ENCODE measurements at places on chromosomes 2 and 18.

DNA sequence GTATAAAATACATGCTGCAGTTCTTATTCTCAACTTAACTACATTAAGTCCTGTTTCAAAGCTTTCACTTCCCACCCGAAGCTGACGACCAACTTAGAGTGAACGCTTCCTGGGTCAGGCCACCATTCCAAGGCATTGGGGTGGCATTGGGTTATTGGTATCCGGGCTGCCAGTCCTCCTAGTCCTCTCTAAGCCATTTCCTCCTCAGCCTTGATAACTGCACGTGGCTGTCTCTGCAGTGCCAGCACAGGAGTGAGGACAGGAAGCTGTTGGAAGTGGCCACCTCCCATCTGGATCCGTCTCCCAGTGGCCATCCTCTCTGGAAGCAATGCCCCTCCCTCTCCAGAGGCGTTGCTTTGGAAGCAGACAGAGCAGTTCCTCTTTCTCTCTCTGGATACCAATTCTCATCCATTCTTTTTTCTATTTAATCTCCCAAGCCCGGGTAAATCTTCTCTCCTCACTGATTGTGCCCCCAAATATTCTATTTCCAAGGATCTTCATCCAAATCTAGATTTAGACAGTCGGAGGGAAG is 354.7 kb downstream of the EIPR1 start:
- DNase-seq, result no peak

GRCh38 chr18:8942021-8942908 is 160.2 kb upstream of the NDUFV2 start:
- DNase-seq, result no peak

DNA sequence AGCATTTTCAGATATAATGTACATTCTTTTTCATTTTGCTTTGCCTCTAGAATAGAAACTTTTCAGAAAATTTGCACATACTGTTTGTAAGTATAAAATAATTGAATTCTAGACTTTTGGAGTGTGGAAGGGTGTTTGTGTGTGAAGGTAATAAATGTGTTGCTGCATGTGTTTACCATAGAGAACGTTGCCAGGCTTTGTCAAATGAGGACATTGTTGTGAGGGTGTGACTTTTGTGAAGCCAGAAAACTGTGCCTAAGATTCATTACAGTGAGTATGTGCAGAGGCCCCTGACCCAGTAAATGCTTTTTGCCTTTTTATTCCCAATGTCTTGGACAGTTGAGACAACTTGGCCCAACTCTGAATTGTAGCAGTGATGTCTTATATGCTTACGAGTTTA is 30.4 kb upstream of the EPB41L5 start:
- no peak for DNase-seq

DNA sequence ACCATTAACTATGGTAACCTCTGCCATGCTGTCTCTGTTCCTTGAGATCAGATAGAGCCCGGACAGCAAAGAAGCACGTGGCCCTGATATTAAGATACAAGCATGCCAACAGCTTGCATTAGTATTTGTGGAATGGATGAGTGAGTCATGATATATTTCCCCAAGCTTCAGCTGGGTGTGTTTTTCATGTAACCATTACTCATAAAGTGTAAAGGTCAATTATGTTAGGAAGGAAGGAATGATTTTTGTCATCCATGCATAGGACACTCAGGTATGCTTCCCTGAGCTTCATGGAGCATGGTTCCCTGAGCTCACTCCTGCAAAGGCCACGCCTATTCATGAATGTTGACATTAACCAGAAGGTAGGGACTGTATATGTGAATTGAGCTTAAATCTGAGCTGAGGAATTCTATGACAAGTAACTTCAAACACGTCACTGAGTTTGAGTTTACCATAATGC is 74.6 kb downstream of the ARL4C start:
- peak; percentile 28 for DNase-seq

DNA sequence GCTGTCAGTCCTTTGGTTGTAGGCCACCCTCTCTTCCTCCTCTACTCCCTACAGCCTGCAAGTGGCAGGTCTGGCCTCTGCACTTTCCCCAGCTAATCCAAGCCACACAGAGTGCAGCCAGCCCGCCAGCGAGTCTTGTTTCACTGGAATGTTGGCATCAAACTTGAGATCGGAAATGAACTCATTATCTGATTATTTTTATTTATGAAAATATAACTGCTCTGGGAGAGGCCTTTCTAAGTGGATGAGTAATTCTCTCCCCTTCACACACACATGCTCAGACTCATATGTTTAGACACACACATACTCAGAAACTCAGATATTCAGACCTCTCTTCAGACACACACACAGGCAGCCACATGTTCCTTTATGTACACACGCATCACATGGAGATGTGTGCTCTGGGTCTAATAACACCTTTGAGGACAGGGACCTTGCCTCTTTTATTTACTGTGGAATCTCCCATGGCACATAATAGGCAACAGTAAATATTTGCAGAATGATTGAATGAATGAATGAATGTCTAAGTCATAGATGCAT is 151.3 kb downstream of the ZFP36L2 start:
- no peak for DNase-seq

DNA sequence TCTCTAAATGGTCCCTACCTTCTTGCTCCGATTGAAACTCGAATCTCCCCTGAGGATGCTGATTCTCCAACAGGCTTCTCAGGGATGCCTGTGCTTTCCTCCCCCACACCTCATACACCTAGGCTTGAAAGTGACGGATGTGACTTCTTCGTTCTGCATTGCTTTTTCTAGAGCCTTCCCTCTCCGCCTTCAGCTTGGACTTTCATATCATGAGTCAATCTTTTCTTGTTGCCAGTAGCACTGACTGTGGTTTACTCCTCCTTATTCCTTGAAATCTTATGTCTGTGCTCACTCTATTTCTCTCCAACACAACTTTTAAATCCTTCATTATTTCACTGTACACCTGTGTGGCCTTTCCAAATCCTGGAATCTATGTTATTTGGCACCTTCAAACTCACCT is 451.4 kb downstream of the TMX3 start:
- DNase-seq, result no peak

DNA sequence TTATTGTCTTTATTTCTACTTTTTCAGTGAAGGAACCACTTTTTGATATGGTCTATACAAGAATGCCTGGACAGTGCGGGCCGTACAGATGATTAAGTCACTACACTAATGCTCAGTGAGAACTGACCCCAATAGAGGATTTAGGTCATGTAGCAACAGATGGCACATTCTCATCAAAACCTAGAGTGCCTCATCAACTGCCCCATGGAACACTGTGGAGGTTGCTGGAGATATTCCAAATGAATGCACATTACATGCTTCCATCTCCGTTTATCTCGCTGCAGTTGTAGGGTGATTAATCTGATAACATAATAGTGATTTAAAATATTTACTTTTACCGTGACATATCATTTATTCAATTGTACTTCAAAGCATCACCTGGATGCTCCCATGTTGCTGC is 41.8 kb upstream of the COPS8 start:
- no peak for DNase-seq

- DNase-seq, result no peak
These were observed 98.7 kb upstream of the POU3F3 start for GRCh38 chr2:104755026-104755878.

DNA sequence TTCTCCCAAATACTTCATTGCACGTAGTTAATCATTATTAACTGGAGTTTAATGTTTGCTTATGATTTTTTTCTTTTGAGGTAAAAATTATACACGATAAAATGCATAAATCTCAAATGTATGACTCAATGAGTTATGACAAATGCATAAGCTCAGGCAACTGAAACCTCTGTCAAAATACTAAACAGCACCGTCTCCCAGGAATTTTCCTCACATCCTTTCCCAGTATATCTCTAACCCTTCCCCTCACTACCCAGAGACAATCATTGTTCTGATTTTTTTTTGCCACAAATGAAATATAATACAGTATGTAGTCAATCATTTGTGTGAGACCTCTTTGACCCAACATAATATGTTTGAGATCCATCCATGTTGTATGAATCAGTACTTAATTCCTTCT is 606.5 kb downstream of the CPS1 start:
- DNase-seq, result no peak

DNA sequence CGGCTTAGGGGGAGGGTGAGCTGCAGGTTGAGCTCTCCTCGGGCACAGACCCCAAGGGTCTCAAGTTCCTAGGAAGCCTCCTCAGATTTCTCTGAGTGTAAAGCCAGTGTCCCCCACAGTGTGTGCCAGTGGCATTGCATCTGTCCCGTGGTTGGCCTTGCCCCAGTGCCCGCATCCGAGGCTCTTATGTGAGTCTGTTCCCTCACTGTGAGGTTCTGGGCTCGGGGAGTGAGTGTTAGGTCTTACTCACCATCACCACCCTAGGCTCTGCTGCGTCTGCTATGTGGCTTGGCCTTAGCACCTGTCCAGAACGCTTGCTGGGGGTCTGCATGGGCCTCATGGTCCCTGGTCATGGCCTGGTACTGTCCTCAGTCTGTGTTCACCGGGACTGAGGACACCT is 88.7 kb upstream of the PXDN start:
- DNase-seq, result no peak

DNA sequence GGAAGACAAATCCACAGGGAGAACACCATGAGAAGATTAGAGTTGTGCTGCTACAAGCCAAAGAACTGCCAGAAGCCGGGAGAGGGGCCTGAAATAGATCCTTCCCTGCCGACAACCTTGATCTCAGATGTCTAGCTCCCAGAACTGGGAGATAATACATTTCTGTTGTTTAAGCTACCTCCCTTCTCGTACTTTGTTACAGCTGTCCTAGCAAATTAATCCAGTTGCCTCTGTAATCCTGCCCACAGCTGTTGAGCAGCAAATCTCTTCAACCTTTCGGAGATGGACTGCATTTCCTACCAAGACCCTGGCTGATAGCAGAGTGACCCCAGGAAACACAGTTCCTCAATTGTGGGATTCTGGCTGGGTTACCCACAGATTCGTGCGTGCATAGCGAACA is 2.6 kb upstream of the TBC1D8 start:
- no peak for DNase-seq

DNA sequence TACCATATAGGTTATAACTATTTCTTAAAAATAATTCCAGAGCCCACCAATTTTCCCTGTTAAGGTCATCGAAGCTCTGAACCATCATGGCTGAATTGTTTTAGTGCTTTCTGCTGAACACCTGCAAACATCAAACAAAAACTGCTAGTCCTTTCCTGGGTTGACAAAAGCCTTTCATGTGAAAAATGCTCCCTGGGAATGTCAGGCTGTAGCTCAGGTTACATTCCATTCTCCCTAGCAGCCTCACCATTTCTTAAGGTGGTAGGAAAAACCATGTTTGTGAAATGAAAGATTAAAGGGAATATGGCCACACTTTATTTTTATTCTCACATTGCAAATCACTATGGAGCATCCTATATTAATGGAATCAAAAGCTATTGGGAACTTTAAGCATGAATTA is 5.7 kb downstream of the TCF4 start:
- no peak for DNase-seq

DNA sequence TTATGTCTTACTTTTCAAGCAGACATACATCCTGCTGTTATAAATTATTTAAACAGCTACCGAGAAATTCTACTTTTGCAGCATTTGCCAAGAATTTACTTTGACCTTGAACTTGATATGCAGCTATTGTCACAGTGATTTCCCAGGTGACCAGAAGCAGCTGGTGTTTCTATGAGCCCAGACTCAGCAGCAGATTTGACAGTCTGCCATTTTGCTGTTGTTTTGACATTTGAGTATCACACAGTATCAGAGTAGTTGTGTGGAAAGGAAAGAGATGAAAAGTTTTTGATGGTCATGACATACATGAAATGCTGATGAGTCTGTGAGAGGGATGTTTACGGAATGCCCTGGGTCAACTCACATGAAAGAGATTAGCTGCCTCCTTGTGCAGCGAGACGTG is 6.6 kb upstream of the CCDC195 start:
- DNase-seq, result no peak

GRCh38 chr18:44816050-44816449 is 135.4 kb downstream of the SETBP1 start:
- DNase-seq, result no peak

DNA sequence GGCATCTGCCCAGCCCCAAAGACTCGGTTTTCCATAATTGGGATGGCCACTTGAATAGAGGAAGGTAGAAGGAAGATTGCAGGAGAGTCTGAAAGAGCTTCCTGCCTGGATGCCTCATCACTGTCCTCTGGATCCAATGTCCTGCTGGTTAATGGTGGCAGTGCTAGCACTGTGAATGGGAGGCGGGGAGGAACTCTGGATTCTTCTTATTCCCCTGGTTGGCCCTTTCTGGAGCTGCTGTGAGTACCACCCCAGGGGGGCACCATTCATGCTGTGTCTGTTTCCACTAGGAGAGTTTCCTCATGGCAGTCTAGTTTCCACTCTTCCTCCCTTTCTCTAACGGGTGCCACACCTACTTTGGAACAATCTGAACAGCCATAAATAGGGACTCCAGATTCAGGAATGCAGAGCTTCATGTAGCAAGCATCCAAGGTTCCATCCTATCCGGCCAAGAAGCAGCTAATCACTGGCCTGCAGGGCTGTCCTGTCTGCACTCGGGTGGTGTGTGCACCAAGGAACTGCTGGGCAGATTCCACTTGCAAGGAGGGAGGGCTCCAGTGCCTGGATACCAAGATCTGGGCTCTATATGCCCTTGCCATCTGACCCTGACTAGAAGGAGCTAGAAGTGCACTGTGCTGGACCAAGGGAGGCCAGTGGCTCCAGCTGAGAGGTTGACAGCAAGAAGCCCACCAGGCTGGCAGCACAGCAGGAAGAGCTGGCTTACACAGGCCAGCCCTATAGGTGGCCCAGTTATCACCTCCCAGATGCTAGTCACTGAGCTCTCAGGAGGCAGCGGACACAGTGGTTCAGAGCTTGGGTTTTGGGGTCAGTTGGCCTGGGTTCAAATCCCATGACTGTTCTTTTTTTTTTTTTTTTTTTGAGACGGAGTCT is 4.6 kb upstream of the ATOH8 start:
- DNase-seq, result no peak

DNA sequence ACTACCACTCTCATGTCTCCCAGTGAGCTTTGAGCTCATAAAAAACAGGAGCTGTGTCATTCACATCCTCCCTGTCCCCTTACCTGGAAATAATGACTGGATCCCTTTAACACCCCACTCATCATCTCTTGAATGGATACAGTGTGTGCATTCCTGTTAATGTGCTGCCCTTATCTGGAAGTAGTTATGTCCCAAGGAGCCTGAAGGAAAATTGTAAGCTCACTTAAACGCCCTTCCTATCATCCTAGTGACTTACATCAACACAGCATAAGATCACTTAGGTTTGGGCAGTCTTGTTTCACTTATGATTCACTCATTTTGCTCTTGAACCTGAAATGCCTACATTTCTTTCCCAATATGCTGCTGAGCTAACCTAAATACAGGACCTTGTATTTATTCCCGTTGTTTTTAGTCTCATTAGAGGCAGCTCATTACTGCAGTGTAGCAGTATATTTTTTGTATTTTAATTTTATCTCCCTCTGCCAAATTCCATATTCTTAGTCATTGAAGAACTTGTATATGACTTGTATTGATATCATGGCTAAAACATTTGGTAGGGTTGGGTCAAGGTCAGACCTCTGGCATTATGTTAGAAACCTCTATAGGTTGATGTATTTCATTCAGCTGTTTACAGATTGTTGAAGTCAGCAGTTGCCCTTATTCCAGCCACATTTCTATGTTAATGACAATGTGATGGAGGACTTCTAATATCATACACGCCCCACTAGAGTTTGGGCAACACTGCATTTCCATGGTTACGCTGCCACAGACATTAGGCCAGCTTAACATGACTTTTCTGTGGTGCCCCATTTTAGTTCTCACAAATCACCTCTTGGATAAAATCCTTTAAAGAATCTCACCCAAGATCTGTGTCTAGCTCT is 72.9 kb downstream of the PKP4 start:
- DNase-seq, result no peak

- DNase-seq, result no peak
These were observed 200.0 kb downstream of the TSN start for GRCh38 chr2:121955426-121955825.

- no peak for DNase-seq
These were observed 319.9 kb upstream of the RBMS1 start for GRCh38 chr2:160813506-160813858.

GRCh38 chr18:60075477-60075876 is 175.7 kb downstream of the PMAIP1 start:
- DNase-seq, result no peak
